ENCODE measurements at places on chromosomes 13 and 19. TPM values are rescaled to one million over a fixed set of nuclear protein-coding genes. Genes with fewer than 3 reads are reported as not detected.

DNA sequence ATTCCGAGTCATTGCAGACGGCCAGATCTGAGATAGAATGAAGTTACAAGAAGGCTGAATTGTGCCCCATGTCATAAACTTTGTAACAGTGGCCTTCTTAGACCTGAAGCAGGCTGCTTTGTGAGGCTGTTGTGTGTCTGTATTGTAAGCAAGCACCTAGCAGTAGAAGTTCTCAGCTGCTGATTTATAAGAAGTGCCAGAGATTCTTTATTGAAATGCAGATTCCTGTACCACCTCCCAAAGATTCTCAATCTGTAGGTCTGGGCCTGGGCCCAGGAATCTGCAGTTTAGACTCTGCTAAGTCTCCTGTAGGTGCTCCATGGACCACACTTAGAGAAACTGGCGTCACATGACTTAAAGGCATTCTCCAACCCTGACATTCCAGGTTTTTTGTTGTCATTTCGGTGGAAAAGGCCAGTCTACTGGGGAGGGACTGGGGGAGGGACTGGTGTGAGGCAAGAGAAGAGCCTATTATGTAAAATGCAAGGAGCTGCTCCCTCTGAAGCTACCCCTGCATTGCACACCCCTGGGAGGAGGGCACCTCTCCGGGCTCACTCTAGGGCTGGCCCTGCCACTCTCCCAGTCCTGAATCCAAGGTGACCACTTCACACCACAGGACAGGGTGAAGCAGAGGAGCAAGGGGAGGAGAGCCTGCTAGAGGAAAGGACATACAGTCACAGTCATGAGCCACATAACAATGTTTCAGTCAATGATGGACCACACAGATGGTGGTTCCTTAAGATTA lies 769 bp upstream of the TMEM272 start:
- DNase-seq = no peak

DNA sequence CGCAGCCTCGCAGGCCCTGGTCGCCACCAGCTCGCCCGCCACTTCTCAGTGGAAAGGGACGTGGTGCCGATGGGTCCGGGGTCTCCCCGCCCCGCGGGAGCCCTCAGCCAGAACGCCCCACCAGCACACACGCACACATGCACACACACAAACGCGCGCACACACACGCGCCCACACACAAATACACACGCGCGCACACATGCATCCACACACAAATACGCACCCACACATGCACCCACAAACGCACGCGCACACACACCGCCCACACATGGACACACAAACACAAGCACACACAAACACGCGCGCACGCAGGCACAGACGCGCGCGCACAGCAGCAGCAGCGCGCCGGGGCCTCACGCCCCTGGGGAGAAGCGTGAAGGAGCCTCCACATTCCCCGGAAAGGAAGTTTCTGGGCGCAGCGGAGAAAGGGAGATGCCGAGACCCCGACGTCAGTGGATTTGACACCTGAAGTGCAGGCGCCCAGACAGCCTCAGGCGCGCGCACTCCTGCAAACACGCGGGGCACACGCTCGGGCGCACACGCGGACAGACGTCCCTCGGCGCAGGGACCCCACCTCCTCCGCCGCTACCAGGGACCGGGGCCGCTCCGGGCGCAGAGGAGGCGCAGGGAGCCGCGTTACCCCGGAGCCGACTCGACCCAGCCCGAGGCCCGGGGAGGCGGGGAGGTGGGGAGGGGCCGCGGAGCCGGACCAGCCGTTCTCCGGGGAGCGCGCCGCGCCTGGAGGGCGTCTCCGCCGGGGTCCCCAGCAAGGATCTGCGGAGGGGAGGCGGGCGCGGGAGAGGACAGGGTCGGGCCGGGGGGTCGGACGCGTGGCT lies 622 bp downstream of the RASA3 start:
- DNase-seq = no peak

DNA sequence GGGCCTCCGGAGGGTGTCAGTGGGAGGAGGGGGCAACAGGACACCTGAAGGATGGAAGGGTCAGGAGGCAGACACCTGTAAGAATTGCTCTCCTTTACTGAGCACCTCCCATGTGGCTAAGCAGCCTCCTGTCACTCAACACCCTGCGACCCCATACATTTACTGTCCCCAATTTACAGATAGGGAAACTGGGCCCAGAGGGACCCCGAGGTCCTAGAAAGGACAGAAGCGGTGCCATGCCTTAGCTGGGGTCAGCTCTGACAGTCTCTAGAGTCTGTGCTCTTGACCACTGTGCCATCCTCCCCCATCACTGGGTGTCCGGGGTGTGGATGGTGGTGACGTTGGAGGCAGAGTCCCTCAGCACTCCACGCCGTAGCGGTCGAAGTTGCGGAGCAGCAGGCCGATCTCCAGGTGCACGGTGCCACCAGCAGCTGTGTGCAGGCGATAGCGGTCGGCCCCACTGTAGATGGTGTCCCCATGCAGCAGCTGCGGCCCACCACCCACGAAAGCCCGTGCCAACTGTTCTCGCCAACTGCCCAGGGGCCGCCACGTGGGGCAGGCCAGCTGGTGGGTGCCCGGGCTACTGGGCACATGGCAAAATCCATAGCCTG lies 726 bp upstream of the TGFB1 start:
- DNase-seq = no peak

C1QTNF9 gene
- total RNA-seq = 0.38 TPM

CA11 gene
- 9.8 TPM for total RNA-seq

ADM5 gene
- 0.47 TPM for total RNA-seq

GRCh38 chr13:25249001-25249543 lies 38.2 kb downstream of the MTMR6 start:
- DNase-seq = no peak

DNA sequence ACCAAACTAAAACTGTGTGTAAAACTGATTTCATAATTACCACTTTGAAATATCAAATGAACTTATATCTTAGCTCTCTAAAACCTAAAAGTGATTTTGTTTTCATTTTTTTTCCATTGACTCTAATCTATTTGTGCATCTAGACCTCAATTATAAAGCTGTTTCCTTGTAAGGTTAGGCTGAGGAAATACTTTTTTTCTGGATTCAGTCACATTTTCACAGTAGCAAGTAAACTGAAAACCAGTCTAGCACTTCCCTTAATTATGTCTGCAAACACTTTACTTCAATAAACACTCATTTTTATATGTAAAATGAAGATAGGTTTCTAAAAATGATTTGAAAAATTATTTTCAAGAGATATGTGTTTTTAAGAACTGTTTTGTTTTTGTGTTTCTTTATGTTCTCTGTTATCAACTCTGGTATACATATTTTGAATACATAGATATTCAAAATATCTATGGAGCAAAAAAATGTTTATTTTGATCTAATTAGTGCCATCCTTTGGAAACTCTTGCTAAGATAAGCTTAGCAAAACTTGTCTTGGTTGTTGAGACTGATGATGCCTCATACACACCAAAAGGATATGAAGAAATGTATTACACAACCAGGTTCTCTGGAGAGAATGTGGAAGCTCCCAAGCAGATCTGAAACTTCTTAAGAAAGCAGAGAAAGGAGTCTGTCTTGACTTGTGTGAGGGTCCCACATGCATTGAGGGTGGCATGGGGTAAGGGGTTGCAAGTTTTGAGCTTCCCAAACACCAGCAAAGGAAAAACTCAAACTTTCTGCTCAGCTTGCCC lies 1887.4 kb downstream of the PCDH9 start:
- no peak for DNase-seq

MYCBP2 gene
- total RNA-seq = 65.3 TPM

PDS5B gene
- total RNA-seq = 37.2 TPM

GRCh38 chr19:14127176-14127575 lies 9.2 kb downstream of the ASF1B start:
- DNase-seq = no peak

DNA sequence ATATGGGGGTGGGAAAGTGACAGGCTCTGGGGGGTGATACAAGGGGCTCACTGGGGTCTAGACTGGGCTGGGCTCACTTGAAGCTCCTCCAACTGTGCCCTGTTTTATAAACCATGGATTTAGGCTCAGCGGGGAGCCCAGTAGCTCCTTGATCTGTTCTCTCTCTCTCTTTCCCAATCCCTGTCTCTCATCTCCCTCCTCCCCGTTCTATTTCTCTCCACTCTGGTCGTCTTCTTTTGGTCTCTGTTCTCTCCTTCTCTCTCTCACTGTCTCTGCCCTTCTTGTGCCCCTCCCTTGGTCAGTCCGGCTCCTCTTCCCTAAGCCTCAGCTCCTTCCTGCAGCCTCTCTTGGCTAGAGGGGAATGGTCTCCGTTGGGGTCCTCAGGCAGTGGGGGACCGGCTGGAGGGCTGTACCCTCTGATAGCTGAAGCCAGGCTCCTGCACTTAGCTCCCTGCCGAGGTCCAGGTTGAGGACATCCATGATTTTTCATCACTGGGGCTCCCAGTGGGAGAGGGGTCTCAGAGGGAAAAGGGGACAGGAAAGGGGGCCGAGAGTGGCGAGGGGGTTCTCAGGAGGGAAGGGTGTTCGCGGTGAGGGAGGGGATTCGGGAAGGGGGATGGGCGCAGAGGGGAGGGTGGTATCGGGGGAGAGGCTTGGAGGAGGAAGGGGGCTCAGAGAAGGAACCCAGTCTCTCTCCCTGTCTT lies 8.5 kb downstream of the UNC13A start:
- DNase-seq = no peak

DNA sequence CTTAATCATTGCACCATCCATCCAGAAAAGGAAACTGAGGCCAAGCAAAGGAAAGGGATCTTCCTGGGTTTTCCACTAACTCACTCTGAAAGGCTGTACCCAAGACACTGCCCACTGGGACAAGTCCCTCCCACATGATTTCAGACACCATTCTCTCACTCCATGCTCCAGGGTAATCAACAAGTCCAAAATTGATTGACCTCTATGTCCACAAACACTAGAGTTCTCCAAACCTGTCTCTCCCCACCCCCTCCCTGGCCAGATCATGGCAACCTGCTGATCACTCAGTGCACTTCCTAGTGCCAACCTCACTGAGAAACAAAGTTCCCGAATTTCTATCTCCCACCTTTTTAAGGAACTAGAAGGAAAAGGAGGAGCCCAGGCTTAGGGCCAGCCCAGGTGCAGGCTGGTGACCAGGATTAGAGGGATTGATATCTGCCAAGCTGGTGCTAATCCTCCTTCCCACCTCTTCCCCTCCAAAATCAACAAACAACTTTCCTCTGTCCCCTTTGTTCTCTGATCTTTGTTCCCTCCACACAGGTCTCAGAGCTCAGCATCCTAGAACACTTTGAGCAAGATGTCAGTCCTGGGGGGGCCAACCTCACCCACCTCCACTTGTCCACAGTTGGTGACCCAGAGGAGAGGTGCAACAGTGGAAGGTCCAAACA lies 2.4 kb upstream of the CYP2A13 start:
- no peak for DNase-seq

DNA sequence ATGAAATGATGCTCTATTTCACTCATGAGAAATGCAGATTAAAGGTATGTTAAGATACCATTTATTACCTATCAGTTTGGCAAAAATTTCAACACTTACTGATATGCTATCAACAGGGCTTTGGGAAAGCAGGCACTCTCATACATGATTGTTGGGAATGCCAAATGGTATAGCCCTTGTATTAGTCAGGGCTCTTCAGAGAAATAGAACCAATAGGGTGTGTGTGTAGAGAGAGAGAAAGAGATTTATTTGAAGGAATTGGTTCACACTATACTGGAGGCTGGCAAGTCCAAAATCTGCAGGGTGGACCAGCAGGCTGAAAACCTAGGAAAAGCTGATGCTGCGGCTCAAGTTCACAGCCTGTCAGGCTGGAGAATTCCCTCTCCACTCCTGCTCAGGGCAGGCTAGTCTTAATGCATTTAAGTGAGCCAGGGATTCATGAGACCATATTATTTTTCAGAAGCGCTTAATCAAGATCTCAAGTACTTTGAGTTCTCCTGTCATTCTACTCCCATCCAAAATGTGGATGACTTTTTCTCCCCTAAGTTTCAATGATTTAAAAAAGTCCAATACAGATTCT lies 72.4 kb downstream of the NHLRC3 start:
- DNase-seq = no peak

- DNase-seq = no peak
These were observed 321.0 kb downstream of the COG6 start for GRCh38 chr13:39976481-39976880.

R3HDM4 gene
- 25.7 TPM for total RNA-seq

- DNase-seq = no peak
These were observed 636.2 kb upstream of the KLF12 start for GRCh38 chr13:74770361-74770760.

GPC6 gene
- total RNA-seq = 6.9 TPM

DNA sequence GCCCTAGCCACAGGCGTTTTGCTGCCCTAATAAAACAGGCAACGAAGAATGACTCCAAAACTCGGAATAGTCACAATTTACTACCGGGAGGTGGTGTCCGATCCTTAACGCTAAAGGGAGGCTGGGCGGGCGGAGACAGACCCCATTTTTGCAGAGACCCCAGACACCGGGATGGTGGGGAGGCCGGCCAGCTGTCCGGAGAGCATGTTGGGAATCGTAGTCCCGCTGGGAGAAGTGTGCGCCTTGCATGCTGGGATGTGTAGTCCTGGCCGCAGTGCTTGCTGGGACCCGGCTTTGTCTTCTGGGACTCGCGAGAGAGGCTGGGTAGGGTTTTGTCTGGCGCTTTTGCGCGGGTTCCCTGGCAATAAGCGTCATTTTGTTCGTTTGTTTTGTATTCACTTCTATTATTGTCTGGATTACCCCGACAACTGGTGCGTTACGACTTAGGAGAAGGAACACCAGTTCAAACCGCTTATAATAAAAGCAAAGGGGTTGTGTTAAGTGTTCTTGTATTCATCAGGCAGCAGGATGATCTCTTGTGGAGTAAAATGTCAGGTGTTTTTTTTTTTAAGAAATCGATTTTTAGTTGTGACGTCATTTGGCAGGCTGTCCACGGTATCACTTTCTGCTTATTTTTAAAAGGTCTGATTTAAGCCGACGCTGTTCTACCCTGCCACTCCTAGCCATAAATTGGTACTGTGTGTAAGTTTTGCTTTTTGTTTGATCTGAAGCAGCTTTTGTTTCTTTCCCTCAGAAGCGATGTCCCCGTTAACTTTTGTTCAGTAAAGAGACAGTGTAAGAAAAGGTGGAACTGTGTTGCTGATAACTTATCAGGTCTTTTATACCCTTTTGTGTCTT lies 676 bp upstream of the HSPH1 start:
- peak; percentile 99 for DNase-seq

TMC4 gene
- total RNA-seq = 2.1 TPM

SDHAF1 gene
- 28.8 TPM for total RNA-seq

GRCh38 chr13:103157016-103157415 lies 90.8 kb upstream of the SLC10A2 start:
- no peak for DNase-seq

FNDC3A gene
- total RNA-seq = 28.0 TPM

SRRM5 gene
- total RNA-seq = 0.05 TPM

GRCh38 chr19:14818588-14818987 lies 16.4 kb downstream of the OR7A5 start:
- DNase-seq = no peak

GRCh38 chr19:46786236-46787039 lies 2.0 kb downstream of the SLC1A5 start:
- peak; percentile 72 for DNase-seq

- no peak for DNase-seq
These were observed 20.1 kb downstream of the STOML3 start for GRCh38 chr13:38970380-38971051.

DNA sequence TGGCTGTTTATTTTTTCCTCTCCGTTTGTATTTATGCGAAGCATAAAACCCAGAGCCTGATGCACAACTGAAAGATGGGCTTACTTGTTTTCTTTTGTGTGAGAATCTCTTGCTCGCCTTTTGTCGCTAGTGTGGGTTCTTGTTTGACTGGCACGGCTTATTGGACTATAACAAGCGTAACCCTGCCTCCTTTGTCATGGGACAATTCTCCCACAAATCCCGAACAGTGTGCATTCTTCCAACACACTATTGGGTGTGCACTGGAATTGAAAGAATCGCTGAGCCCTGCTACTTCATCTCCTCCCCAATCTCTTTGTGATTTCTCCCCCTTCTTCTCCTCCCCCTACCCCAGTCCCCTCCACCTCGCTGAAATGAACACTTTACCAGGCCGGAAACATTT lies 110.8 kb downstream of the ZIC5 start:
- no peak for DNase-seq

NDUFA7 gene
- total RNA-seq = 98.3 TPM

Measured in thymus (tissue), 14 donors.